Motor neuron (in vitro differentiated cells): ENCODE measurements at places on chromosomes 2 and 18. TPM values are rescaled to one million over a fixed set of nuclear protein-coding genes. Genes with fewer than 3 reads are reported as not detected.
A peak's percentile ranks its signal among the peaks of the same experiment; 100 is the strongest.

- ATAC-seq: no peak
Observed at GRCh38 chr2:212547716-212548454, 9.3 kb upstream of the ERBB4 start.

- no peak for ATAC-seq
Observed at GRCh38 chr2:207370646-207371045, 159.1 kb upstream of the CREB1 start.

- ATAC-seq: no peak
Observed at GRCh38 chr2:22673529-22673928, 711.5 kb upstream of the KLHL29 start.

GRCh38 chr18:36685580-36685979, 143.2 kb downstream of the TPGS2 start:
- ATAC-seq: no peak

DNA sequence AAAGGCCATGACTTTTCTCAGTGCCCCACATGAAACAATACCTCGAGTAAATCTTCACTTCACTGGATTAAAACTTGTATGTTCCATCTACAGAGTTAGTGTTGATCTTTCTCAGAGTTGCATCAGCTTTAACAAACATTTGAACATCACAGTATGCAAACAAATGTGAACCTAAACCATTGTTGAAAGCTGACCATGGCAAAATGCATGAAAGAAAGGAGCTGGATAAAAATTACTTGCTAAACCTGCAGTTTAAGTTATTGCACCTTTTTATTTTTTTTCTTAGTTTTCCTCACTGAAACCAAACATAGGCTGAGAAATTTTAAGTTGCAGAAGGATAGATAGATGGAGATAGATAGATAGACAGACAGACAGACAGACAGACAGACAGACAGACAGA, 107.2 kb upstream of the UGP2 start:
- ATAC-seq: no peak

DNA sequence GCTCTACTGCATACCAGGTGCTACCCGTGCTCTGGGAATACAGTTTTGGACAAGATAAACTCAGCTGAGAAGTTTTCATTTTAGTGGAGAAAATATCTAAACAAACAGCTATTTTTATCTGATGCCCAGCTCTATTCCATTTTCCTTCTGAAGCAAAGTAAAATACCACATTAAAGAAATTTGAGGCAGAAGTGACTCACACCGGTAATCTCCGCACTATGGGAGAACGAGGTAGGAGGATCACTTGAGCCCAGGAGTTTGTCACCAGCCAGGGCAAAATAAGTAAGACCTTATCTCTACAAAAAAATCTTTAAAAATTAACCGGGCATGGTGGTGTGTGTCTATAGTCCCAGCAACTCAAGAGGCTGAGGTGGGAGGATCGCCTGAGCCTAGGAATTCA, 416.2 kb upstream of the LYPD1 start:
- no peak for ATAC-seq

GRCh38 chr18:12766986-12767433, 64.2 kb downstream of the PSMG2 start:
- ATAC-seq: peak; percentile 22

VWA3B gene
- total RNA-seq: 2.1 and 4.3 TPM in 2 replicates

OTOF gene
- 0.05 and 0.19 TPM in 2 replicates for total RNA-seq

SPR gene
- total RNA-seq: 1.0 and 1.4 TPM in 2 replicates
